NCI-H2081 (cell line): ENCODE measurements at places on chromosomes 11 and 22.

- no peak for DNase-seq
These were observed 5.9 kb downstream of the YWHAH start for GRCh38 chr22:31950226-31950625.

GRCh38 chr22:33051960-33052839, 6.0 kb downstream of the SYN3 start:
- no peak for DNase-seq

DNA sequence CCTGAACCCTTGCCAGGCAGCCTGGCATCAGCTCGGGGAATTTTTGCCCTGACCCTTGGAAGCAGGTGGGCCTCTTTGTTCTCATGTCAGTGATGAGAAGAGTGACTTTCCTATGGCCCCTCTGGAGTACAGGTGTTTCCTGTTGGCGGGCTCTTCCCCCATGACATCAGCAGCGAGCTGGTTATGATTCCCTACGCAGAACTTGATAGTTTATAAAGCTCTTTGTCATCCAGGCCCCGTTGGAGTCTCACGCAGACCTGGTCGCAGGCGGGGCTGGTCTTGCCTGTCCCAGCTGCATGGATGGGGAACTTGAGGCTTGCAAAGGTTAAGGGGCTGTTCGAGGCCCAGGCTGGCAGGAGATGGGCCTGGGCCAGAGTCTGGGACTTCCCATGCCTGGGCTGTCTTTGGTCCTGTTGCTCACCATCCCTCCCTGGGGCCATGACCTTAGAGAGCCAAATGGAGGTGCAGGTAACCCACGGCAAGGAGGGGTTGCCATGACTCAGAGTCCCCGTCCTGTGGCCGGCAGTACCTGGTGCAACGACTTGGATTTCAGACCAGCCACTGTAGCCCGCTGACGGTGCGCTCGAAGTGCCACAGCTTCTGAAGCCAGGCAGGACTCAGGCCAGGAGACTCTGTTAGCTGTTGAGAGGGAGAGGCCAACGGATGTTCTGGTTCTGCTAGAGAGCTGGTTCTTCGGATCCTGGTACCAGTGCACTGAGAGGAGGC, 45.9 kb upstream of the PPP6R3 start:
- DNase-seq, result no peak

DNA sequence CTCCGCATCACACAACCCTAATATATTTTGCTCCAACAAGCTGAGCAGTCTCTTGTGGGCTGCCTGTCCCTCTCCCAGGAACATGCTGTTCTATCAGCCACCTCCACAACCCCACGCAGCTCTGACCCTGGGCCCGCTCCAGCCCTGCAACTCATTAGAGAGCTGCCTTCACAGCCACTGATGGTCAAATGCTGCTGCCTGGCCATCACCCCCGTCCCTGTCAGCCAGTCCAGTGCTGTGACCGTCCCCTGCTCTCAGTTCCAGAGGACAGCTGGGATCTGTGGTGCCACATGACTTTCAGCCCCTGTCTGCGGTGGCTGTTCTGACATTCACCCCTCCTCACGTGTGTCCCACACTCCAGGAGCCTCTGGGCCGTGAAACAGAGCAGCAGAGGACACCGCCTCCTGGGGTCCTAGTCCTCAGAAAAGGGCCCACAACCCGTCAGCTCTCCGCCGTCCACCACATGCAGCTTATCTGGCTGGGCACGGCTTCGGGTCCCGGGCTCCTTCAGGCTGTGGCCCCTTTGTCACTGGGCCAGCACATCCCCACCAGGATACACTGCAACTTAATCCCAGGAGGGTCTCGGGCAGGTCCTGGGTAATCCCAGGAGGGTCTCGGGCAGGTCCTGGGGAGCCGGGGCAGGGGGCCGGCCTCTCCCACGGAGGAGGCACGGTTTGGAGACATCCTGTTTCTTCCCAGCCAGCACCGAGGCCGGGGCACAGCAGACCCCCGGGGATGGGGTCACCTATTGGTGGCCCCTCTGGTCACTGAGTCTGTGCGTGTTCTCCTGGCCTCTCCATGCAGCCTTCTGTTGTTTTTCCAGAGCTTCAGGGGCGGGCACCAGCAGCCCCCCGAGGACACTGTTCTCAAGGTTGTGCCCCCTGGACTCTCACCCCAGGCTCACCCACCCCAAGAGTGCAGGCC, 15.1 kb downstream of the CRELD2 start:
- DNase-seq, result no peak

GRCh38 chr11:61080986-61081590, 21.2 kb upstream of the CD5 start:
- DNase-seq, result no peak

- DNase-seq, result no peak
These were observed 28.0 kb downstream of the HSPA8 start for GRCh38 chr11:123033895-123034294.

- DNase-seq, result peak; percentile 50
These were observed 5.6 kb upstream of the SH3BP1 start for GRCh38 chr22:37633625-37634416.

GRCh38 chr11:16028419-16028818, 327.9 kb downstream of the SOX6 start:
- DNase-seq, result no peak

DNA sequence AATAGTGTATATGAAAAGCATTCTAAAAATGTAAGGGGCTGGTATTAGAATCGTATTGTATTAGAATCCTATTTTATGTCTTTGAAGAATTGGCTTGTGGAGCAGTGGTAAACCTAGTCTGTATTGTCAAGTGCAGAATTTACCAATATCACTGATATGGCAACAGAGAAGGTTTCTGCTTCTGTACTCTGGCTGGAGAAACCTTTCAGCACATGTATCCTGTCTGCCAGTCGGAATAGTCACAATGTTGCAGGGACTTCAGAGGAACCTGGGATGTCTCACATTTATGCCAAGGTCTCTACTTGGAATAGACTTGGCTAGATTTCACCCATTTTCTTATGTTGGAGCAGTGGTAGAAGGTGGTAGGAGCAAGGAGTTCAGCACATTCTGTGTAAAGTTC, 4.4 kb downstream of the MTMR3 start:
- DNase-seq, result no peak

GRCh38 chr11:115721296-115721995, 217.2 kb upstream of the CADM1 start:
- DNase-seq, result peak; percentile 36

DNA sequence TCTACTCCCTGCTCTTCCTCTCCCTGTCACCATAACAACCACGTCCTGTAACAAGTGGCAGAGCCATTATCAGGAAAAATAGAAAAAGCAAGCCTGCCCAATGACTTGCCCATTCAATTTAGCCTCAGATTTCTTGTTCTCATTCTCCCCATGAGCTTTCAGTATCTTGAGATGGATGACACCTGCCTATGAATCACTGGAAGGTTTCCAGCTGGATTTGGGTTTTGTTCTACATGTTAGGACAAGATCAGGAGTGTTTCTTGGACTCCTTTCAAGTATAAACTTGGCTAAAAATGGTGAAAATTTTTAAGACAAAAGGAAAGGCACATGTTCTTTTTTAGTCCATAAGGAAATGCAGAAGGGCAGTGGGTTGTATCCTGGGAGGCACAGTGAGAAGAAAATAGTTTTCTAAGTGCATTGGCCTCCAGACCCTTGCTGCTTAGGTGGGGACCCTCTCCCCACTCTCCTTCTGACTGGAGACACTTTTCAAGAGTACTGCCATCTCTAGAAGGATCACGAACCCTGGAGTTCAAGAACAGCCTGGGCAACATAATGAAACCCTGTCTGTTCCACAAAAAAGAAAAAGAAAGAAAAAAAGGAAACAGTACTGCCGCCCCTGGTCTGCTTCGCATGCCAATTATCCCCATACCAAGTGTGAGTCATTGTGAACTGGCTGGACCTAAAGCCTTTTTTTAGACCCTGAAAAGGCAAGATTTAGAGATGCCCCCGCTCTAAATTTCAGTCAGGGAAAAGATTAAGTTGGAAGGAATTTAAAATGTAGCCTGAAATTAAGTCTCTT, 51.0 kb downstream of the MTNR1B start:
- no peak for DNase-seq

DNA sequence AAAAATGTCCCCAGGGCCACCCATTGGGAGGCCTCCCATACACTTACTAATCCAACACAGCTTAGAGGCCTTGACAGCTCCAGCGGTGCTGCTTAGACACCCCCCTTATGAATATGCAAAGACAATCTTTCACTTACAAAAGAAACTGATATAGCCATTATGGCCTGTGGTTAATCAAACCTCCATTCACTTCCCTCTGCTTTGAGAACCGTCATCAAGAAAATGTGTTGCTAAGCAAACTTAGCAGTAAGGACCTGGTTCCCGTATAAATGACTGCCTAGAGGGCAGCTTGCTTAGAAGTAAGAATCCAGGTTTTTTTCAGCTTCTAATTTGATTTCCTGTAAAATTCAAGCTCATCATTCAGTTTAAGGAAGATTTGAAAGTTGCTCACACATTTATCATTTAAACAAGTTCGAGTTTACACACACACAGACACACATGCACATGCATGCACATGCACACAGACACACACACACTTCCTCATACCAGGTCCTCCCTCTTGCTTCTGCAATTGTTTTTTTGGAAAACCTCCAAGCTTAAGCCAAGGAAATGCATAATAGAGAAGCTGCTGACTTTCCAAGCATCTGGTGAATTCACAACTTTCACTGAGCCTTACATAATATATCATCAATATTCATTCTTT, 137.7 kb upstream of the BLID start:
- no peak for DNase-seq

DNA sequence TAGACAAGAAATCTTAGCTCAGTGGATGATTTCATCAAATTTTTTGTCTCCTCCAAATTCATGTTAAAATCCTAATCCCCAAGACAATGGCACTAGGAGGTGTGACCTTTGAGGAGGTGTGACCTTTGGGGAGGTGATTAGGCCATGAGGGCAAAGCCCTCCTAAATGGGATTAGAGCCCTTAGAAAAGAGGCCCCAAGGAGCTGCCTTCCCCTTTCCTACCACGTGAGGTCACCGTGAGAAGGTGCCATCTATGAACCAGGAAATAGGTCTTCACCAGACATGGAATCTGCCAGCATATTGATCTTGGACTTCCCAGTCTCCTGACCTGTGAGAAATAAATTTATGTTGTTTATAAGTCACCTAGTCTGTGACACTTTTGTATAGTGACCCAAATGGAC, 138.7 kb downstream of the TRIM29 start:
- DNase-seq, result no peak

GRCh38 chr11:111305876-111306275, 7.5 kb downstream of the POU2AF3 start:
- DNase-seq, result no peak

DNA sequence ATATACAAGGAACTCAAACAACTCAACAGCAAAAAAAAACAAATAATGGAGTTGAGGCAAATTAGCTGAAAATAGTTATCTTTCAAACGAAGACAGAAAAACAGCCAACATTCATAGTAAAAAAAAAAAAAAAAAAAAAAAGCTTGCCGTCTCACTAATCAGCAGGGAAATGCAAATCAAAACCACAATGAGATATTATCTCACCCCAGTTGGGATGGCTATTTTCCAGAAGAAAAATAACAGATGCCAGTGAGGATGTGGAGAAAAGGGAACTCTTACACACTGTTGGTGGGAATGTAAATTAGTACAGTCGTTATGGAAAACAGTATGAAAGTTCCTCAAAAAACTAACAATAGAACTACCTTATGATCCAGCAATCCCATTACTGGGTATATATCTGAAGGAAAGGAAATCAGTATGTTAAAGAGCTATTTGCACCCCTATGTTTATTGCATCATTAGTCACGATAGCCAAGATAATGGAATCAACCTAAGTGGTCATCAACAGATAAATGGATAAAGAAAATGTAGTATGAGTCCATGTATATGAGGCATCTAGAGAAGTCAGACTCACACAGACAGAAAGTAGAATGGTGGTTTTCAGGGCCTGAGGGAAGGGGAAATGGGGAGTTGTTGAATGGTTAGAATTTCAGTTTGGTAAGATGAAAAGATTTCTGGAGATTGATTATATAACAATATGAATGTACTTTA, 56.0 kb downstream of the USP35 start:
- DNase-seq, result no peak

- no peak for DNase-seq
These were observed 243.9 kb upstream of the SYN3 start for GRCh38 chr22:33302049-33302545.

- DNase-seq, result no peak
These were observed 1057.3 kb downstream of the OPCML start for GRCh38 chr11:132475026-132475425.

GRCh38 chr11:18749681-18750319, 23.8 kb upstream of the IGSF22 start:
- DNase-seq, result no peak

GRCh38 chr11:74608431-74608830, 16.0 kb downstream of the POLD3 start:
- DNase-seq, result peak; percentile 9

- no peak for DNase-seq
These were observed 784.8 kb downstream of the KCNA4 start for GRCh38 chr11:29231991-29232390.

DNA sequence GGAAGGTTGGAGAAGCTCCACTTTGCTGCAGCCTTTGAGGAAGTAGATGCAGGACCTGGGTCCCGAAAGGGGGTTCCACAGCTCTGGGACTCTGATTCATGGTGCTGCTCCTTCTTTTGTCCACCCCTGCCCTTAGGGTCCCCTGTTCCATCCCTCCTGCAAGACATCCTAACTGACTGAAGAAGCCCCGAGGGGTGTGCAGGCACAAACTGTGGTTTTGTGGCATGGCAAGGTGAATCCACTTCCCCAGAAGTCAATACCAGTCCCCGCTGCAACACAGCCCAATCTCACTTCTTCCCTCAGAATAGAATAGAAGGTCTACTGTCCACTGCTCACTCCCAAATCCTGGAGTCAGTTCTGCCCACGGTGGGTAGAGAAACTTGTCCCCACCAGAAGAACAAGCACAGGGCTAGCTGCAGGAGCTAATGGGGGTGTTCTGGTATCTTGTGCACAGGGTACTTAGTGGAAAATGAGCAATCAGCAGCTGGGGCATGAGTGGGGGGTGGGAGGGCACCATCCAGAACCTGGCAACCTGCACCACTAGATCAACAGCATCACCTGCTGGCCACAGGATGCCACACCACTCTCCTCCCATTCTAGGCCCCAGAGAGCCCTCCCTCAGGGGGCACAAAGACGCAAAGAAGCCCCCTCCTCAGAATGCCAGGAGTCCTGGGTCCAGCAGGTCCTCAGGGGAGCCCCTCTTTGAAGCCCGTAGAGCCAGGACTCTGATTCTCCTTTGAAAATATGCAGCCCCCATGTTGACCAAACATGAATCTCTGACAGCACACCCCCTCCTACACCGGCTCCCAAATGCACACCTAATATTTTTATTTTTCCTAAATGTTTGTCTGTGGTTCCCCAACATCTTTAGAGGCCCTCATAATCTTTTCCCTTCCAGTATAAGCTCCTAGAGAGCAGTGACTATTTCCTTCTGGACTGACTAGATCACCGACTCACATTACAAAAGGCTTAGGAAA, 14.1 kb downstream of the SPATA19 start:
- DNase-seq, result peak; percentile 46

GRCh38 chr11:68471360-68472340, 11.1 kb downstream of the PPP6R3 start:
- DNase-seq, result no peak

GRCh38 chr11:6618117-6619003, 862 bp downstream of the TPP1 start:
- no peak for DNase-seq

DNA sequence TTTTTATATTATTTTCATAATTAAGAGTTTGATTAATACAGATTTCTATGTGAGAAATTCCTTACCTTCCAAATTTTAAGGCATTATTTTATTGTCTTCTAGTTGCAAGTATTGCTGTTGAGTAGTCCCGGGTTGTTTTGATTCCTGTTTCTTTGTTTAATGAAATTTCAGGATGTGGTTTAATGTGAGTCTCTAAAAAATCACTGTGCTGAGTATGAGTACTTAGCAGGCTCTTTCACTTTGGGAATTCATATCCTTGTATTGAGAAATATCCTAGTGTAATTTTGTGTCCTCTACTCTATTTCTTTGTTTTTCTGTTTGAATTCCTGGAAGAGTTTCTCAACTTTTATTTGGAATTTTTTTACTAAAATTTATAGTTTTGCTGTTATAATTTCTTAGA, 113.2 kb downstream of the TMEM135 start:
- no peak for DNase-seq
